ENCODE measurements at places on chromosomes 3 and 15.

DNA sequence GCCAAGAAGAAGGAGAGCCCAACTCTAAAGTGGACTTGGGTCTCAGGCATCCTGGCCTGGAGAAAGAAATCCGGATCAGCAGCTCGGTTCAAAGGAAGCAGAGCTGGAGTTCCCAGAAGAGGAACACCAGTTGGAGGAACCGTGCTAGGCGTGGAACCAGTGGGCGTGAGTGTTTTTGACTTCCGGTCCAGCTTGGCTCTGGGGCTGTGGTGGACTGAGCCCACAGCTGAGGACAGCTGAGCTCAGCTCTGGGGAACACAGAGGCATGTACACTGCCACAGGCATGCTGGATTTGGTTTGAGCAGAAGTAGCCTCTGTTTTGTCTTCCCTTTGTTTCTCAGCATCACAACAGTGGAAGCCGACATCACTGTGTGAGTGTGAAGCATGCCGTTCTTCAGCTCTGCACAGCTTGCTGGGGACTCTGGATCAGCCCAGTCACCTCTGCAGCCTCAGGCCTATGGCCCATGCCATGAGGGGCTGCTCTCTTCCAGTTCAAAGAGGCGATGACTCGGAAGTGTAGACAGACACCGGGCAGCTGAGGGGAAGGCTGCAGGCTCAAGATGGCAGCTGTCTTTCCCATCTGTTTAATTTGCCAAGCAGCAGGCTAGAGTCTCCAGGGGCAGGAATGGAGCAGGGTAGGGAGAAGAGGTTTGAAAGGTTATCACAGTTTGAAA, 185.8 kb upstream of the UBE3A start:
- DNase-seq = no peak

- DNase-seq = no peak
Measured at GRCh38 chr3:40307176-40307575, 2.3 kb upstream of the EIF1B start.

- no peak for DNase-seq
Measured at GRCh38 chr3:43076857-43077256, 29.0 kb downstream of the POMGNT2 start.

DNA sequence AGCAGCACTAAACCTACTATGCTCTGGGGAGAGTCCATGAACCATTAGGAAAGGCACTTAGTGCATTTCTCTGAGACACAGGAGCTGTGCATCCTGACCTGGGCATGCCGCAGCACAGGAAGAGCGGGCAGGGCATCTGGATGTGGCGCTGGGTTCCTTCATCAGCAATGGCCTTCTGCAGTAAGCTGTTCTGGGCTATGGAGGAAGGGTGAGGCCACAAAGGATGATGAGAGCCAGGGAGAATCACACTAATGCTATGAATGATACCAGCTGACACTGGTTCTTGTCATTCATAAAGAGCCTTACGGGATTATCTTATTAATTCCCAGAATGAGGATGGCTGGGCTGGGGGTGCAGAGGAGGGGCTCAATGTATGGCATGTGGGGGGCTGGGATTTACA, 12.7 kb upstream of the SCN10A start:
- DNase-seq = no peak

DNA sequence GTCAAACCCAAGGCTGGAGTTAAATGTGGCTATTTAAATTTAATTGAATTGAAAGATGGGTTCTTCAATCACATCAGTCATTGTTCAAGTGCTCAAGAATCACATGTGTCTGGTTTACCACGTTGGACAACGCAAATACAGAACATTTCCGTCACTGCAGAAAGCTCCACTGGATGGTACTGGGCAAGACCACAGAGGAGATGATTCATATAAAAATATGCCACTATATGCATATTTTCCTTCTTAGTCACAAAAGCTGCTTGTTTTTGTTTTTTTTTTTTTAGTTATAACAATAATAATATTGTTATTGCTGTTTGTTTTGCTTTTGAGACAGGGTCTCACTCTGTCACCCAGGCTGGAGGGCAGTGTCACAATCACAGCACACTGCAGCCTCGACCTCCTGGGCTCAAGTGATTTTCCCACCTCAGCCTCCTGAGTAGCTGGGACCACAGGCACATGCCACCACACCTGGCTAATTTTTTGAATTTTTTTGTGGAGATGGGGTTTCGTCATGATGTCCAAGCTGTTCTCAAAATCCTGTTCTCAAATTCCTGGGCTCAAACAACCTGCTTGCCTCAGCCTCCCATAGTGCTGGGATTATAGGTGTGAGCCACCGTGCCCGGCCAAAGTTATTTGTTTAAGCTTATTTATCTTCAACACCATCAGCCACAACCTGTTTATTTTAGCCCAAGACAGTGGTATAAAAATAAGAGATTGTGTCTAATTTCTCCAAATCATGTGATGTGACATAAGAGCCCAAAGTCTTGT, 19.4 kb downstream of the RTP3 start:
- DNase-seq = no peak

- DNase-seq = no peak
Measured at GRCh38 chr3:126031981-126032471, 51.9 kb downstream of the SLC41A3 start.

GRCh38 chr3:190060192-190060775, 60.4 kb downstream of the P3H2 start:
- DNase-seq = no peak

DNA sequence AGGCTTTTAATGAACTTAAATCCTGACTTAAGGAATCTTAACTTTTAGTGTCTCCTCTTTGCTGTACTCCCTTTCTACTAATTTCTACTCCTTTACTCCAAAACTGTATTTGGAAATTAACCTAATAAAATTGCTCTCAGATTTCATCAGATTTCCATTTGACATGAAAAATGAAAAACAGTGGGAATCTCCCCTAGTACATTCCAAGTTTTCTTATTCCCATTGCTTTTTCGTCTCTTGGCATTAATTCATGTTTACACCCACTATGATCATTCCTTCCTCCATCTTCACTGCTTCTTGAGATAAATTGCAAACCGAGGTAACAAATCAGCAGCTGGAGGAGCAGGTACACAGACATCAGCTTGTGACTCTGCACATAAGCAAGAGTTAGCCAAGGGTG, 208.7 kb downstream of the VGLL3 start:
- DNase-seq = no peak

GRCh38 chr3:188583341-188584161, 429.6 kb downstream of the LPP start:
- no peak for DNase-seq

DNA sequence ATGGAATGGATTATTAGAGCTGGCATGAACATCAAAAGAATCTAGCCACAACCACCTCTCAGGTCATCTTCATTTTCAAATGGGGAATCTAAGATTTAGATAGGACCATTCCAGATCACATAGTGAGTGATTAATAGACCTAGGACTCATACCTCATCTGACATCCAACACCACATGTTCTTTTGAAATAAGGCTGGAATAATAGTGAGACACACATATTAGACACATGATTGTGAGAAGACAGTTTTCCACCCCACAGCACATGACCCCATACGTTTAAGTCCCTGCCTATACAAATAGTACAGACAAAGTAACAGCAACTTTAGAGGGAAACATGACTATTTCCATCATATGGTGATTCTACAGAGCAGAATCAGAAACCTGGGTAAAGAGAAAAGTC, 344.7 kb upstream of the TPRG1 start:
- no peak for DNase-seq

DNA sequence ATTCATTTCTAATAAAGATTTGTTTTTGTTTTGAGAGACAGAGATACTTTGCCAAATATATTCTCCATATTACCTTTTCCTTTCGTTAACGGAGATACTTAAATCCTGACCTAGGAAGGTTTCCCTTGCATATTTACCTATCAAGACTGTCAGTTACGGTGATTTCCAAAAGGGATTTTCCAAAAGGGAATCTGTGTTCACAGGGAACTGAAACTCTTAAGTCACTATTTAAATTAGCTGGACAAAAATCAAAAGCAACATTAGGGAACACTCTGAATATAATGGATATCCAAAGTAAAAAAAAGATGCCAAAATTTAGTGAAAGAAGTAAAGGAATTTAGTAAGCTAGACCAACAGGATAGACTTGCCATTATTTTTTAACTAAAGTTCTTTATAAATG, 576 bp downstream of the LRRFIP2 start:
- DNase-seq = no peak

Data from GM12891 (cell line).